ENCODE measurements at places on chromosomes 1 and 21. TPM values are rescaled to one million over a fixed set of nuclear protein-coding genes. Genes with fewer than 3 reads are reported as not detected.

Gene FCRL5
- polyA plus RNA-seq: 2.6 TPM

Gene FCRL1
- not detected for polyA plus RNA-seq

Gene AGT
- 0.27 TPM for polyA plus RNA-seq

Gene CLCA1
- not detected for polyA plus RNA-seq

Gene NECAP2
- 29.7 TPM for polyA plus RNA-seq

Gene MDM4
- polyA plus RNA-seq: 10.8 TPM

Gene OXCT2
- polyA plus RNA-seq: 2.6 TPM

Gene KRTAP27-1
- polyA plus RNA-seq: not detected

Gene FAM177B
- polyA plus RNA-seq: 0.06 TPM

Gene S100A1
- polyA plus RNA-seq: 1.1 TPM

Gene ZNF362
- polyA plus RNA-seq: 24.2 TPM

All from H1 (cell line).